ENCODE measurements at places on chromosomes 7 and 10.

DNA sequence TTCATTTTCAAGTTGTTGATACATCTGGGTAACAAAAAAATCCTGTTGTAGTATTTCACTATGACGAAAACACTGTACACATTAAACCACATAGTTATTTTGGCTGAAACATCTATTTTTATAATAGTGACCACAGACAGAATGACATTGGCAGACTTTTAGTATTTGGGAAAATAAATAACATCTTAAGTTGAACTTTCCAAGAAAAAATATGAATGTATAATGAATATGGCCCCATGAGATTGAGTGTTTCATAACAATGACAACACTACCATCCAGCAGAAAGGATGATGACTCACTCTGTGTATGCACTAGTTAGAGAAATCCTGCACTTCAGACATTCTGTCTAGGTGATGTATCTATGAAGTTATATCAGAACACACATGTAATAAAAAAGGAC is 118.1 kb downstream of the SEMA3D start:
- DNase-seq, result no peak

GRCh38 chr10:11178606-11179515 is 161.2 kb downstream of the CELF2 start:
- no peak for DNase-seq

- DNase-seq, result no peak
These were observed 140.6 kb downstream of the ALOX5 start for GRCh38 chr10:45514291-45515270.

GRCh38 chr7:111010798-111011197 is 80.1 kb upstream of the LRRN3 start:
- DNase-seq, result no peak

- no peak for DNase-seq
These were observed 321.0 kb downstream of the PLXNA4 start for GRCh38 chr7:132255115-132255797.

DNA sequence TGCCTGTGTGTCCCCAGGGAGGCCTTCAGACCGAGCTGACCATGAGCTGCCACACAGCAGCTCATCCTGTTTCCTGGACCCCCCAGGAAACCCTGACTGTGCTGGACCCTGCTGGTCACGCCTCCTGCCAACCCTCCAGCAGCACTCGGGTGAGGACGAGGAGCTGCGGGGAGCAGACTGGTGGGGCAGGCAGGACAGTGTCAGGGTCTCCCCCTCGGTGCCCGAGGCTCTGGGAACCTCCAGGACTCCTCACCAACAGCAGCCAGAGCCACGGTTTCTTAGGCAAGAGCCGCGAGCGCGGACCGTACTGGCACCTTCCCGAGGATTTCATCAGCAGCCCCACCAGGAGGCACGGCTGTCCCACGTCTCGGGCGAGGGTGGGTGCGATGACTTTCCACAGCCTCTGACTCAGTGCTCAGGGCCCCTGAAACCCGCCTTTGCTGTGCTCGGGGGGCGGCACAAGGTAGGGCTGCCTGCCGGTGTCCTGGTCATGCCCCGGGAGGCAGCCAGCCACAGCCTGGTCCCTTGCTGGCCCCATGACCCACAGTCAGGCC is 186.9 kb downstream of the ELFN1 start:
- DNase-seq, result no peak

DNA sequence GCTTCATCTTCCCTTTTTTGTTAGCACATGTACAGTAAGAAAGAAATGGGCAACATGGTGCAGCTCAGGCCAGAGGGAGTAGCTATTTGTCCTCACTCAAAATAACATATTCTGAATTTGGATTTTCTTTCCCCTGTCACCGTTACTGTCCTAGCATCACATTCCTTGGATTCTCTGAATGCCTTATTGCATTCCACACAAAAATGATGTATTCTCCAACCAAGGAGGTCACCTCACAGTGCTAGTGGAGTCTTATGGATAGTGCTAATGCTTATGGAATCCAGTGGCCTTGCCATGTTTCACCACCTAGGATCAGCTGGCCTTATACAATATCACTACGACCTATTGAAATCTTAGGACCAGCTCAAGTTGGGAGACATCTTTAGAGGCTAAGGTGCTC is 7.2 kb downstream of the PRSS58 start:
- DNase-seq, result no peak

- no peak for DNase-seq
These were observed 20.2 kb upstream of the ADD3 start for GRCh38 chr10:109987452-109988211.

DNA sequence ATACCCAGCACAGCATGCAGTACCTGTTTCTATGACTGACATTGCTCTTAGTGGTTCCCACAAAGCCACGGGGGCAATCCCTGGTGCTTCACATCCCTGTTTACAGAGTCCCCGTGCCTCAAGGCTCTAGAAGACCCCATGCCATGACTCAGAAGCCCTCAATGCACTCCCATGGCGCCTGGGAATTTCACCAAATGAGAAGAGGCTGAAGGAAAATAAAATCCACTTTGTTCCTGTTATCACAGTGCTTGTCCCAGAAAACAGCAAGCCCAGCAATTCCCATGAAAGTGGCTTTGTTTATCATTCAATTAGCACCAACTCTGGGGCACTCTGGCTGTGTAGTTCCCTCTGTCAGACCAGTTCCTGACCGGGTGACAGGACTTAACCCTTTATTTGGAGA is 268.3 kb downstream of the TNS3 start:
- no peak for DNase-seq

- no peak for DNase-seq
These were observed 29.1 kb downstream of the WDR37 start for GRCh38 chr10:1085258-1085657.

GRCh38 chr7:767941-768731 is 41.1 kb upstream of the PRKAR1B start:
- peak; percentile 77 for DNase-seq

DNA sequence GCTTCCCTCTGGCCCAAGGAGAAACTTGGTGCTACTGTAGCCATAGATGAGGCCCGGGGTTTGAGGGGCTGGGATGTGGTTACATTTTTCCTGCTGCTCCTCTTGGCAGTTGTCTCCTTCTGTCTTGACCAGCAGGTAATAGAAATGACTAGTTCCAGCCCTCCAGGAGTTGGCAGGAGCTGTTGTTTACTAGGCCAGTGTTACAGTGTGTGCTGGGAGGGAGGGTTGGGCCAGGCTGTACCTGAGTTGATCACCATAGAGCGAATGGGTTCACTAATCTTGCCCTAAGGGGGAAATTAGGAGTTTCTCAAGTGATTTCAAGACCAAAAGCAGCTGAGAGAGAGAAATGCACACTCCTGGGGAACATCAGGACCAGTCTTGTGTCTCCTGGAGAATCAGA is 34.9 kb downstream of the PAX2 start:
- DNase-seq, result no peak

GRCh38 chr10:1398626-1399410 is 338.5 kb downstream of the ADARB2 start:
- DNase-seq, result no peak

- DNase-seq, result no peak
These were observed 6.8 kb upstream of the CSTF2T start for GRCh38 chr10:51706225-51706624.

GRCh38 chr10:67606572-67606971 is 89.4 kb downstream of the CTNNA3 start:
- no peak for DNase-seq

GRCh38 chr7:101878938-101879337 is 61.5 kb downstream of the CUX1 start:
- no peak for DNase-seq

DNA sequence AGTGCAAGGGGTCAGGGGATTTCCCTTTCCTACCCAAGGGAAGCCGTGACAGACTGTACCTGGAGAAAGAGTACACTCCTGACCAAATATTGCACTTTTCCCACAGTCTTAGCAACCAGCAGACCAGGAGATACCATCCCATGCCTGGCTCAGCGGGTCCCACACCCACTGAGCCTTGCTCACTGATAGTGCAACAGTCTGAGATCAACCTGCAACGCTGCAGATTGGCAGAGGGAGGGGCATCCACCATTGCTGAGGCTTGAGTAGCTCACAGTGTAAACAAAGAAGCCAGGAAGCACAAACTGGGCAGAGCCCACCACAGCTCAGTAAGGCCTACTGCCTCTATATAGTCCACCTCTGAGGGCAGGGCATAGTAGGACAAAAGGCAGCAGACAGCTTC is 53.9 kb downstream of the PIK3CG start:
- no peak for DNase-seq
